H1 (cell line): ENCODE measurements at places on chromosomes 12 and 14.

DNA sequence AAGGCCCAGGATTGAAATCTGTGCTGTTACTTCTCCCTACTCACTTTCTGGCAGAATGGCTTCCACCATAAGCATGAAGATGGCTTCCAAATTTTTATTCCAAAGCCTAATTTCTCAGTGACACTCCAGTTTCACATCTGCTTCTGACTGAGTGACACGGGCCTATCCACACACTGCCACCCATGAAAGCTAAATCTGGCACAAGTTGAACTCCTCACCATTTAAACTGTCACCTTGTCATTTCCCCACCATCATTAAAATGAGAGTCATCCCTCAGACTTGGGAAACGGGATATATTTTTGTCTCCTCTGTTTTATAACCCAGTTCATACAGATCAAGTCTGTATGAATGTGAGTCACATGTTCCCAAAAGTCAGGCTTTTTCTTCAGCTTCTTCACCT, 77.1 kb downstream of the MGST1 start:
- no peak overlapping the region for H3K4me3 ChIP-seq
- no peaks in the 10 kb centered on the region for H3K36me3 ChIP-seq
- no peaks in the 10 kb centered on the region for H3K4me1 ChIP-seq
- H3K27ac ChIP-seq, result no peak overlapping the region

- peaks cover 5% of the 10 kb centered on the region for H3K27me3 ChIP-seq
- no peak for DNase-seq
- no peak overlapping the region for H3K27ac ChIP-seq
- H3K4me3 ChIP-seq, result no peak overlapping the region
- H3K36me3 ChIP-seq, result no peaks in the 10 kb centered on the region
Measured at GRCh38 chr12:57902478-57902969, 38.8 kb upstream of the ATP23 start.

DNA sequence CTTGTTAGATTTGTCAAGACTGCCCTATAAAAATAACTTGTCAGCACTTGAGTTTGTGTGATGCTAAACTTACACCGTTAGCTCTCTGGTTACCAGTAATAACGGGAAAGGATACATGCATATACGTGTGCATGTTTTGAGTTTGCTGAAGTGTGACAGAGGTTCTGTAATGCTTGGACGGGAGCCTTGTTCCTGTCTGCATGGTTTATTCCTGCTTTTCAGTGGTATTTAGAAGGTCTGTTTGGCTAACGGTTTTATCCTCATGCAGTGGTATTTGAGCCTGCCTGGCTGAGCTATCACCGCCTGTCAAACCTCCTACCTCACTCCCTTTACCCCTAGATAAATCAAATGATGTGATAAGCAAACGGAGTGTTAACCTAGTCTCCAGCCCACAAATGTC, 305.6 kb downstream of the GALC start:
- no peak for DNase-seq
- H3K36me3 ChIP-seq, result no peaks in the 10 kb centered on the region

- H3K27me3 ChIP-seq, result no peaks in the 10 kb centered on the region
- no peaks in the 10 kb centered on the region for H3K36me3 ChIP-seq
- H3K4me3 ChIP-seq, result no peak overlapping the region
- H3K4me1 ChIP-seq, result no peaks in the 10 kb centered on the region
- H3K27ac ChIP-seq, result no peak overlapping the region
Measured at GRCh38 chr14:38339696-38340095, 83.8 kb upstream of the CLEC14A start.

GRCh38 chr12:56836800-56837663, 73.9 kb downstream of the HSD17B6 start:
- H3K4me3 ChIP-seq, result no peak overlapping the region
- H3K36me3 ChIP-seq, result no peaks in the 10 kb centered on the region
- no peak overlapping the region for H3K27ac ChIP-seq
- no peaks in the 10 kb centered on the region for H3K4me1 ChIP-seq
- no peak for DNase-seq
- H3K27me3 ChIP-seq, result no peaks in the 10 kb centered on the region

- H3K27me3 ChIP-seq, result no peaks in the 10 kb centered on the region
- H3K4me3 ChIP-seq, result no peak overlapping the region
- H3K36me3 ChIP-seq, result no peaks in the 10 kb centered on the region
- no peak overlapping the region for H3K27ac ChIP-seq
Measured at GRCh38 chr12:110254971-110255540, 26.0 kb upstream of the ATP2A2 start.

DNA sequence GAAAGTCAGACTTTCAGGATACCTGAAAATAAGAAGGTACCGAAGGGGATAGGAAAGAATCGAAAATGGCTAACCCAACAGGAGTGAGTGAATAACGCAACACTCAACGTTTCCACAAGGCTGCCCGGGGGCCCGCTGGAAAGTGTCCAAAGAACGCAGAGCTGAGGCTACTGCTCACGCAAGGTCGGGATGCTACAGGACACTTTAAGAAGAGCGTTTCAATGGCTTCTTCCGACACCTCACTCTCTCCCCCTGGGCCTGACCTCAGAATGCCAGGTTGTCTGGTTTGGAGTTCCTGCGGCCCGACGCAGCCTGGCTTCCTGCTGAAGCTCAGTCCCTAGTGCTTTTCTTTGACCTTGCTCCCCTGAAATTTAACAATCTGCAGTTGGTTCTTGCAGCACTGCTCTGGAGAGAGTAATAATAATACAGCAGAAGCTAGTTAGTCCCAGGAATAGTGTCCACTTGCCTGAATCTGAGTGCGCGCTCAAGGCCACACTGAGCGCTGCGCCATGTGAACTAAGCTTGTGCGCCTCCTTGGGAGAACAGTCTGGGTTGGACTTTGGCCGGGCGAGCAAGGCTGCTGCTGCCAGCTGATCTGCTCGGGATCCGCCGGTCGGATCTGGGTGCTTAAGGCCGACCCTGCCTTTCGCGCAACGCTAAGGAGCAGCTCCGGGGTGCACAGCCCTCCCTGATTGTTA, 2.0 kb upstream of the ALX1 start:
- H3K27me3 ChIP-seq, result peaks cover 66% of the 10 kb centered on the region
- no peak for DNase-seq
- no peaks in the 10 kb centered on the region for H3K36me3 ChIP-seq
- H3K4me3 ChIP-seq, result peak overlapping the region; percentile 81; the same call in 1 of the 2 replicates

DNA sequence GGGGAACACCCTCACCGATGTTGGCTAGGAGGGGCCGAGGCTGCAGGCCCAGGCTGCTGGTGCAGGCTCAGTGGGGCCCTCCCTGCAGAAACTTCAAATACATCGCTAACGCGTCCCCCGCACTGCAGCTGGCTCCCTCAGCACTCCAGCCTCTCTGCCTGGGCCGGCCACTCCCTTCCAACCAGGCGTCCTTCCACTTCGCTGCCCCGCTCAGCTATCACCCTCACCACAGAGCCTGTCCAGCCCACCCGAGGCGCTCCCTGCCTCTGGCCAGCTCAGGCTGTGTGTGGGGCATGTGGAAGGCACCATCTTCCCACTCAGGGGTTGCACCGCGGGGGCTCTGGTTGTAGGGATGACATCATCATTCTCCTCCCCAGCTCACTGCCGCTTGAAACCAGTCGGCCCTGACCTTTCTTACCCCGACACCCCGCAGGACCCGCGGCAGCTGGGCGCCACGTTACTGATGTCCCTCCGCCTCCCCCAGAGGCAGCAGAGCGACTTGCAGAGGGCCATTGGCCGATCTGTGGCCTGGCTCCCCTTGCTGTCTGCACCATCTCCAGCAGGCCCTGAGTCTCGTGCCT, 199.9 kb upstream of the RTL1 start:
- no peaks in the 10 kb centered on the region for H3K4me1 ChIP-seq
- no peak for DNase-seq
- H3K4me3 ChIP-seq, result no peak overlapping the region
- H3K27ac ChIP-seq, result no peak overlapping the region
- H3K27me3 ChIP-seq, result no peaks in the 10 kb centered on the region

- no peaks in the 10 kb centered on the region for H3K36me3 ChIP-seq
- no peak for DNase-seq
- no peaks in the 10 kb centered on the region for H3K4me1 ChIP-seq
- no peaks in the 10 kb centered on the region for H3K27me3 ChIP-seq
- H3K27ac ChIP-seq, result no peak overlapping the region
- no peak overlapping the region for H3K4me3 ChIP-seq
Measured at GRCh38 chr12:99911967-99912366, 72.8 kb downstream of the ANKS1B start.
